Iris pigment epithelial cell (primary cell): ENCODE measurements at places on chromosomes 13 and 19.

- peak; percentile 80 for DNase-seq
Measured at GRCh38 chr19:2027361-2027760, 11.8 kb upstream of the BTBD2 start.

GRCh38 chr19:42091742-42092141 lies 15.8 kb downstream of the ZNF574 start:
- DNase-seq = peak; percentile 36

GRCh38 chr13:38854226-38854625 lies 136.4 kb downstream of the STOML3 start:
- no peak for DNase-seq

- DNase-seq = no peak
Measured at GRCh38 chr13:109100705-109101304, 471.4 kb downstream of the MYO16 start.

DNA sequence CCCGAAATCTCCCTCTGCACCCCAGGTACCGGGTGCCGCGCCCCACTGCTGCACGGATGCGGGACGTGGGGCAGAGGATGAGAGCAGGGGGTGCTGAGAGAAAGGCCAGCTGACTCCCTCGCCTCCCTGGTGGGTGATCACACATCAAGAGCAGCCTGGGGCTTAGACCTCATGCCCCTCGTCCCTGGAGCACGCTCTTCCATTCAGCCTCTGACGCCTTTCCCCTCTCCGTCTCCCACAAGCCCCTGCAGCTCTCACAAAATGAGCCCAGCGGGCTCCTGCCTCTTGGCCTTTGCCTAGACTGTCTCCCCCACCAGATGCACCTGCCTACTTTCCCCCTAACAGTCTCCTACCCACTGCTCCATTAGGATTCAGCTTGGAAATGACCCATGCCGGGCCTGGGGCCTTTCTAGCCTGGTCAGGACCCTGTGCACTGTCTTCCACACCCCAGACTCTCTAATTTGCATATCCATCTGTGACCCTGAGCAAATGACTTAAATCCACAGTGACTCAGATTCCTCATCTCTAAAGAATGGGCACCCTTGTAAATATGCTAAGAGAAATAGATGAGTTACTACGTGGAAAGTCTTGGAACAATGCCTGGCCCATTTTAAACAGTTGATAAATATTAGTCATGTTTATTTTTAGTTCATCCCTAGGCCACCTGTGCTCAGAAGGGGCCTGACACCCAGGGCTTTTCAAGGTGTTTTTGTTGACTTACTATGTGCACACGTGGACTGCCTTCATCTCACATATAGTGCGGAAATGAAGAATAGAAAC lies 582 bp upstream of the PTPRH start:
- peak; percentile 96 for DNase-seq

- DNase-seq = peak; percentile 54
Measured at GRCh38 chr19:16066611-16067104, 9.6 kb upstream of the TPM4 start.

DNA sequence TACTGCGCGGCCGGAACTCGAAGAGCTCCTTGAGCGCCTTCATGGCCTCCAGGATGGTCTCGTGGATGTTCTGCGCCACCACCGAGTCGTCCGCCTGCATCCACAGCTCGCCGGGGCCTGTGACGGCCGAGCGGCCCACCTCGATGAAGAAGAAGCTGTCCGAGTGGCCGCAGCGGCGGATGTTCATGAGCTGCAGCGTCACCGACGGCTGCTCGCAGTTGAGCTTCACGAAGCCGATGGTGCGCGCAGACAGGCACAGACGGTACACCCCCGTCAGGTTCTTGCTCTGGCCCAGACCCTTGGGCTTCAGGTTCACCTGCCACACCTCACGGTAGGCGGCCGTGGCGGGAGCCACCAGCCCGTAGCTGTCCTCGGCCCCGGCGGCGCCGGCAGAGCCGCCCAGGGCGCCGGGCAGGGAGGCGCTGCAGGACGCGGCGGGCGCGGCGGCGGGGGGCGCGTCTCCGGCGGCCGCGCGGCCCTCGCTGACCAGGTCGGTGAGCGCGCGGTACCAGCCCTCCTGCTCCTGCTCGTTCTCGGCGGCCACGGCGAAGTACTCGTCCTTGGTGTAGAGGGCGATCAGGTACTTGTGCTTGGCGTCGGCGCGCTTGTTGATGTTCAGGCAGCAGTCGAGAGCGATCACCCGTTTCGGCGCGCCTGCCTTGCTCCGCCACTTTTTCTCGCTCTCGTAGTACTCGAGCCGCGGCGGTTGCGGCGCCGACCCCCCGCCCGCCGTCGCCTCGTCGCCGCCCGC lies 1.1 kb downstream of the IRS2 start:
- DNase-seq = peak; percentile 84

DNA sequence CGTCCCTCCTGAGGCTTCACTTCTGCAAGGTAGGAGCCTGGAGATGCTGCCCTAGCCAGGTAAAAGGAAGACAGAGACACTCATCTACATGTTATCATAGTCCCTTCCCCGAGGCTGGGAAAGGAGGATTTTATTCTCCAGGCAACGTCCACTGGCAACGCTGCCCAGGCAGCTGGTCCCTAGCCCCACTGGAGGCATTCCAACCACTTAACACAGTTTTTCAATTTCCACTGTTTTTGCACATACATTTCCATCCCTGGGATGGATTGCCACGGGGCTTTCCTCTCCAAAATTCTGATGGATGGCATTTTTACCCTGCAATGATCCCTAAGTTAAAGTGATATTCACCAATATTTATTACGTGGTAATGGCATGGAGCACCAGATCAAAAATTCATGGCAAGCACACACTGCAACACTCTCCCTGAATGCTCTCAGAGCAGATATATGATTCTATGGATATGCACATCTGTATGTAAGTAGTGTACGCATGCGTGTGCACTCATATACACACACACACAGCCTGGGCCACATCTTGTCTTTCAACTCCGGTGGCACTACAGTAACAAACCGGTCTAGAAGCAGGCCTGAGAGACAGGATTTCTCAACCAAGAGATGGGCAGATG lies 322.3 kb upstream of the TSHZ3 start:
- no peak for DNase-seq

GRCh38 chr13:60851378-60851777 lies 454.4 kb downstream of the TDRD3 start:
- DNase-seq = no peak

- no peak for DNase-seq
Measured at GRCh38 chr13:98900442-98900841, 77.4 kb downstream of the DOCK9 start.

- peak; percentile 22 for DNase-seq
Measured at GRCh38 chr13:95833126-95833525, 156.2 kb downstream of the DNAJC3 start.

DNA sequence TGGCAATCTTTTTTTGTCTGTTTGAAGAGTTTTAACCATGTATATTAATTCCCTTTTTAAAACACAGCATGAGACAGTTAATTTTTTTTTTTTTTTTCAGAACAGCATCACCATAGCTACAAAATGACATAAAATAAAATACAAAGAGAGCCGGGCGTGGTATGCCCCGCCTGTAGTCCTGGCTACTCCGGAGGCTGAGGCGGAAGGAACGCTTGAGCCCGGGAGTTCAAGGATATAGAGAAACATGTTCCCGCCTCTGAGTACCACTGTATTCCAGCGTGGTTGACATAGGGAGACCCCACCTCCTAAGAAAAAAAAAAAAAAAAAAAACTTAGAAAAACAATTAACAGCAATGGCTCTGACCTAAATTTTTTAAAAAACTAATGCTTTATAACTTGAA lies 10.0 kb upstream of the INSR start:
- no peak for DNase-seq

DNA sequence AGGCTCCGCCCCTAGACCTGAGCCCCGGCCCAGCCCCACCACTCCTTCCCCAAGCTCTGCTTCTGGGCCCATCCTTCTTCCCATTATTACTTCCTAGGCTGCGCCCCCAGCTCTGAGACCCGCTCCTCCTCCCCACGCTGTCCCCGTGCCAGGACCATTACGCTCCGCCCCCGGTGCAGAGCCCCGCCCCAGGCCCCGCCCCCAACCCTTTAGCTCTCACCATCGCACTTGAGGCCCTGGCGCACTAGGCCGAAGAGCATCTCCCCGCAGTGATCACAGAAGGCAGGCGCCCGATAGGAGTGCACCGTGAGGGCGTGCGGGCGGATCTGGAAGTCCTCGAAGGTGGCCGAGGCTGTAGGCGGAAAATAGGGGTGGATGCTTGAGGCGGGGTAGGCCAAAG lies 6.2 kb downstream of the PRKD2 start:
- no peak for DNase-seq

DNA sequence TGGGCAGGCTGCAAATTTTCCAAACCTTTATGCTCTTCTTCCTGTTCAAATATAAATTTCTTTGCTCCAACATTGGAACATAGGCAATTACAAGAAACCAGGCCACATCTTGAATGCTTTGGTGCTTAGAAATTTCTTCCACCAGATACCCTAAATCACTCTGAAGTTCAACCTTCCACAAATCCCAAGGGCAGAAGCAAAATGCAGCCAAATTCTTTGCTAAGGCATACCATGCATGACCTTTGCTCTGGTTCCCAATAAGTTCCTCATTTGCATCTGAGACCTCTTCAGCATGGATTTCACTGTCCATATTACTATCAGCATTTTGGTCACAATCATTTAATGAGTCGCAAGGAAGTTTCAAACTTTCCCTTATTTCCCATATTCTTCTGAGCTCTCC lies 130.9 kb downstream of the DIAPH3 start:
- no peak for DNase-seq

GRCh38 chr13:98548230-98548629 lies 28.7 kb downstream of the STK24 start:
- no peak for DNase-seq

GRCh38 chr13:93216122-93216521 lies 10.5 kb upstream of the GPC6 start:
- DNase-seq = no peak

GRCh38 chr19:8642561-8642960 lies 12.1 kb downstream of the NFILZ start:
- no peak for DNase-seq

- DNase-seq = no peak
Measured at GRCh38 chr13:102593466-102593865, 3.3 kb upstream of the TPP2 start.

- no peak for DNase-seq
Measured at GRCh38 chr19:2209408-2209807, 26.7 kb downstream of the PLEKHJ1 start.

DNA sequence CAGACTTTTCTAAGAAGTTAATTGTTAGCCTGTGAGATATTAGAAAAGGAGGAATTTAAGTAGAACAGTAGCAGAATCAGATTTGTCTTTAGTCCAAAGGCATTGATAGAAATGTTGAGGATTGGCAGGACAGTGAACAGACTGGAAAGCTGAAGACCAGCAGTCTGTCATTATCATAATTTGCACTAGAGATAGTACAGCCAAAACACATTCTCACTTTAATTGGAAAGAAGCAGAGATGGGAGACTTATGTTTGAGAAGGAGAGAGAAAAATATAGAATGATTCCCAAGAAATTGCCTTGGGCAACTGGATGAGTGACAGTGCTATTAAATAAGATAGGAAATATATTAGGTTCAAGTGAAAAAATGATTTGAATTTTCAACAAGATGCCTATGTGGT lies 755.5 kb downstream of the SLITRK5 start:
- no peak for DNase-seq

DNA sequence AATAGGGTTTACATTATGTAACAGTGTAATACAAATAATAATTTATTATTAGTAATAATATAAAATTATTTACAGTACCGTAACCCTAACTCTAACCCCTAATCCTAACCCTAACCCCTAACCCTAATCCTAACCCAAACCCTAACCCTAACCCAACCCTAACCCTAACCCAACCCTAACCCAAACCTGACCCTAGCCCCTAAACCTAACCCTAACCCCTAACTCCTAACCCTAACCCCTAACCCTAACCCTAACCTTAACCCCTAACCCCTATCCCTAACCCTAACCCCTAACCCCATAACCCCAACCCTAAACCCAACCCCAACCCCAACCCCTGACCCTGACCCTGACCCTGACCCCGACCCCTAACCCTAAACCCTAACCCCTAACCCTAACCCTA lies 45.7 kb downstream of the PLPP2 start:
- no peak for DNase-seq

DNA sequence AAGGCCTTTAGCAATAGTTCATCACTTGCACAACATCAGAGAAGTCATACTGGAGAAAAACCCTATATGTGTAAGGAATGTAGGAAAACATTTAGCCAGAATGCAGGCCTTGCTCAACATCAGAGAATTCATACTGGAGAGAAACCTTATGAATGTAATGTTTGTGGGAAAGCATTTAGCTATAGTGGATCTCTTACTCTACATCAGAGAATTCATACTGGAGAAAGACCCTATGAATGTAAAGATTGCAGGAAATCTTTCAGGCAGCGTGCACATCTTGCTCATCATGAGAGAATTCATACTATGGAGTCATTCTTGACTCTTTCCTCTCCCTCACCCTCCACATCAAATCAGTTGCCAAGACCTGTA lies 19.8 kb downstream of the ZNF583 start:
- no peak for DNase-seq

GRCh38 chr19:51140441-51140840 lies 1.7 kb upstream of the SIGLEC7 start:
- no peak for DNase-seq

GRCh38 chr13:55500694-55501093 lies 1640.0 kb upstream of the PRR20A start:
- no peak for DNase-seq

GRCh38 chr13:91351980-91352379 lies 4.5 kb downstream of the MIR17HG start:
- no peak for DNase-seq
